ENCODE measurements at places on chromosomes 7 and 10.

GRCh38 chr10:86103391-86104101, 263.0 kb downstream of the GRID1 start:
- ATAC-seq: peak; percentile 12

DNA sequence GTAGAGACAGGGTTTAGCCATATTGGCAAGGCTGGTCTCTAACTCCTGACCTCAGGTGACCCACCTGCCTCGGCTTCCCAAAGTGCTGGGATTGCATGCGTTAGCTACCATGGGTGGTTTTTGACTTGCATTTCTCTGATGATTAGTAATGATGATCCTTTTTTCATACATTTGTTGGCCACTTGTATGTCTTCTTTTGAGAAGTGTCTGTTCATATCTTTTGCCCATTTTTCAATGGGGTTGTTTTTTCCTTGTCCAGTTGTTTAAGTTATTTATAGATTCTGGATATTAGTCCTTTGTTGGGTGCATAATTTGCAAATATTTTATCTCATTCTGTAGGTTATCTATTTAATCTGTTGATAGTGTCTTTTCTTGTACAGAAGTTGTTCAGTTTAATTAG, 4.3 kb upstream of the OR13A1 start:
- no peak for ATAC-seq

DNA sequence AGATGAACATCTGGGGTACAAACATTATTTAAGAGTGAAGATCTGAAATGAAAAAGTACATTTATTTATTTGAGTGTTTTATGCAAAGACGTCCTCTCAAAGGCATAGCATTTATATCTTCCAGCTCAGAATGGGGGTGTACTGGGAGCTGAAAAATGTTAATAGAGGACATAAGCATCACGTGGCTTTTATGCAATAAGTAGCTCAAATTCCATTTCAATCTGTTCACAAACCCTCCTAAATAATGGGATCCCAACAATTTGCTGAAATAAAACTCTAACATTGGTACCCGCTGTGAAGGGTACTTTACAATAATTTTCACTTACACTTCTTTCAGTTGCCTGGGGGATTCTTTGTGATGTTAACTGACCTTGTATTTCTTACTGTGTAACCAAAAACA, 172.0 kb downstream of the TAX1BP1 start:
- ATAC-seq: no peak

DNA sequence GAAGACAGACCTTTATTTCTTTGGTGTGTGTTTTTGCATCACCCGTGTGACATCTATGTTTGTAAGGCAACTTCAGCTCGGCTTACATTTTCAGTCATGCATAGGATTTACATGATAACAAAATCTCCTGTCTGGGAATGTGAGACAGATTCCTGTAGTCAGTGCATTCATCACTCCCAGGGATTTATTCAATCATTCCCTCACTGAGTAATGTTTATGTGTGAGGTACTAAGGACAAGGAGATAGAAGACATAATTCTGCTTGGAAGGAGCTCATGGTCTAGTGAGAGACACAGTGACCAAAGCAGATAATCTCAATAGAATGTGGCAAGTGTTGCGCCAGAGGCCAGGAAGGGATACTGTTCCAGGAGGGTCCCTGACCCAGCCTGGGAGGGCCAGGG, 35.2 kb upstream of the BMPER start:
- no peak for ATAC-seq

DNA sequence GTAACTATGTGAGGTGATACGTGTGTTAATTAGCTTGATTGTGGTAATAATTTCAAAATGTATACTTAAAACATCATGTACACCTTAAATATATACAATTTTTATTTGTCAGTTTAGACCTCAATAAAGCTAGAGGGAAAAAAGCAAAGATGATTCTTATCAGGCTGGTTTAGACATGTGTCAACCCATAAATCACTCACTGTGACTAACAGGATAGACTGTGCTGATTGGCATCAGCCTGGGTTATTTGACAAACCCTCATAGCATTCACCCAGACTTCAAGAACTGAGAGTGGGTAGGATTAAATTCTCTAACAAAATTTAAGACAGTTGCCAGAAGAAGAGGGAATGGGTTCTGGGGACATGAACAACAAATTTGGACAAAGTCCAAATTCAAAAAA, 73.8 kb upstream of the TMEM140 start:
- ATAC-seq: no peak

GRCh38 chr7:124764847-124765400, 668 bp downstream of the GPR37 start:
- ATAC-seq: peak; percentile 17

DNA sequence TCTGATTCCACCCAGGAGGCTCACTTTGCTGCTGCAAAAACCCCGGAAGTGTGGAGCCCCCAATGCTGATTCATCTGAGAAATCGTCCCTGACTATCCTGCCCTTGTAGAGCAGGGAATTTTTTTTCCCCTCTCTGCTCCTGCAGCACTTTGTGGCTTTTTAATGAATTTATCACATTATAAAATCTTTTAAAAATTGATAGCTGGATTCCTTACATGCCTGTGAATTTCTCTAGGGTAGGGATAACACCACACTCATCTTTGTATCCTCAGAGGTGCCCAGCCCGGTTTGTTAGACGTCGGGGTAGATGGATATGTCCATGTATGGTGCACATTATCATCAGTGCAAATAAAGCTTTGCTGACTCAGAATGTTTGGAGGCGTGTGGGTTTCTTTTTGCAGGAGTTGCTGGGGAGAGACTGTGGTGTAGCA, 185.7 kb downstream of the STK31 start:
- ATAC-seq: no peak

DNA sequence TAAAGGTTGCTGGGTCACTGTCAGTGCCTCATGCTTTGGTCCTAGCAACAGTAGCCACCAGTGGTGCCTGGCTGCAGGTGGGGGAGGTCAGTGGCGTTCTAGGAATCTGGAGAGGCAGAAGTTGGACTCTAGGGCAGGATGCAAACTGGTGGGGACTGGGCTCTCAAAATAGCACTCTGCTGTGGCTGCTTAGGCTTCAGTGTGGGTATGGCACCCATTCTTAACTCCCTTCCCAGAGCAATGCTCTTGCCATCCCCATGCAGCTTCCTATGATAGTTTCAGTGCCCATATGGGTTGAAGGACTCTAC, 330.8 kb downstream of the PCDH15 start:
- ATAC-seq: no peak

GRCh38 chr10:28089467-28089866, 90.6 kb upstream of the ODAD2 start:
- peak; percentile 59 for ATAC-seq

DNA sequence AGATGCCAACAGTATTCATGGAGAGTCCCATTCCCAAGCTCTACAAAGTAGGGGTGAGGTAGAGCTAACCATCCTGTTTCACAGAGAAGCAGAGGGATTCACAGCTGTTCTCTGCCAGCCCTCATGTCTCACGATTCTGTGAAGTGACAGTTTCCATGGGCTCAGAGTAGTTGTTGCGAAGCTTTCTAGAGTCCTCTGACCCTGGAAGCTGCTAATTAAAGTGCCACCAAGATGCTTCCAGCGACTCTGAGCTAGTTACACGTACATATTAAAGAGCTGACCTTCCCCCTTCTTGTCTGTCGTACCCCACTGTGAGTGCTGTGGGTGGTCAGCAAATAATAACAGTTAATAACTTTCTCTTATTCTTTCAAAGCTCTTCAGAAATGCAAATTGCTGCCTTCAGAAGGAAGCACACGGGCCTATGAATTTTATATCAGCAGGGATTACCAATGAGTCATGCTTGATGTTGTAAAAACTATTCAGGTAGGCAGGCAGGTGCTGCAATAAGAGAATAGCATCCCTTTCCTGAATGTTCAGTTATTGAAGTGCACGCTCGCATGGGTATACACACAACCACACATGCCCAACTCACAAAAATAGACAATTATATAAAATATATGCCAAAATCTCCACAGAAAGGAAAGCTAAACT, 34.1 kb downstream of the DNAJB9 start:
- ATAC-seq: no peak

- no peak for ATAC-seq
Observed at GRCh38 chr7:137241655-137242360, 101.7 kb downstream of the PTN start.

GRCh38 chr7:32243687-32244290, 173.6 kb upstream of the PDE1C start:
- no peak for ATAC-seq

GRCh38 chr10:2914741-2915140, 152.6 kb upstream of the PFKP start:
- ATAC-seq: no peak

DNA sequence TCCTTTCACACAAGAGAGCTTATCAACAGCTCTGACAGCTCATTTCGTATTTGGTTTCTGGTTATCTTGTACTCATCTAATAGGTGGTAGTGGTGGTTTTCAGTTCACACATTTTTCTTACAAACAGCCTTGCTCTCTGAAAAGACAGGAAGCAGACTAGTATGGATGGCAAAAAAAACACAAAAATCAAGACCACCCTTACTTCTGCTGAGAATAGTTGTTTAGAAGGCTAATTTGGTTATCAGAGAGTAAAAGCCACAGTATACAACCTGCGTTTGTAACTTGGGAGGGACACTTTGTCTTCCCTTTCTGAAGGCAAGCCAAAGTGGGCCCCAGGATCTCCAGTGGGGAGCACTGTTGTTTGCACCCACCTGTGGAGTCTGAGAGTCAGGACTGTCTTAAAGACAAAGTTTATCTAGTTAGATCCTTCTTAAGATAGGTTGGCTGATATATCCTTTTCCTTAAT, 68.0 kb downstream of the PIP4K2A start:
- peak; percentile 71 for ATAC-seq

DNA sequence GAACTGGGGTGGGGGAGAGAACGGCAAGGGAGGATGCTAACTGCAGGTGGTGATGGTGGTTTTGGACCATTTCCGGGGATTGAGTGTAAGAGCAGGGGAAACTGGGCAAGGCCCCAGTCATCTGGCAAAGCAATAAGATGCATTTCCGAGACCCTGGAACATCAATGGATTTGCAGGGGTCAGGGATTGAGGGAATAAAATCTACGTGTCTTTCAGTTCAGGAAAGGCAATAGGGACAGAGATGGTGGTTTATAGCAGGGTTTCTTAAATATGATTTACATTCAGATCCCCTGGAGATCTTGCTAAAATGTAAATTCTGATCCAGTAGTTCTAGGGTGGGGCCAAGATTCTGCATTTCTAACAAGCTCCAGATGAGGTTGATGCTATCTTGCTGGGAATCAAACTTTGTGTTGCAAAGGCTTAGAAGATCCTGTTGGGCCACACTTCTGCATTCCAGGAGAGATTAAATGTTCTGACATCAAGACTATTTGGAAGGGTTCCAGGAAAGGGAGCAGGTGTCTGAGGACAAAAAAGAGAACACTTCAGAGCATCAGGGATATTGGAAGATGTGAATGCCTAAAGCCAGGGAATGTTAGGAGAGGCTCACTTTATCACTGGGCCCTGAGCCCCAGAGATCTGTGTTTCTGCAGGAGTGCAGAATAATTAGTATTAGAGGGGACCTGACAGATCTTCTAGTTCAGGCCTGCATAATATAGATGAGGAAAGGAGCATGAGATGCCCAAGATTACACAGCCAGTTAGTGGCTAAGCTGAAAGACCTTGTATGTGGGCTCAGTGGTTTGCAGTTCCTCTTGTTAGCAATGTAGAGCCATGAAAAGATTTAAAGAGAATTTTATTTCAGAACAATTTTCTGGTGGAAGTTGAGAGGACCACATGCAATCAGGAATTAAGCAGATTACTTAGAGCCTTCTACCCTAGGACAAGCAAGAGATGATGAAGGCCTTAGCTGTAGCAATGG, 32.4 kb downstream of the BLNK start:
- no peak for ATAC-seq

DNA sequence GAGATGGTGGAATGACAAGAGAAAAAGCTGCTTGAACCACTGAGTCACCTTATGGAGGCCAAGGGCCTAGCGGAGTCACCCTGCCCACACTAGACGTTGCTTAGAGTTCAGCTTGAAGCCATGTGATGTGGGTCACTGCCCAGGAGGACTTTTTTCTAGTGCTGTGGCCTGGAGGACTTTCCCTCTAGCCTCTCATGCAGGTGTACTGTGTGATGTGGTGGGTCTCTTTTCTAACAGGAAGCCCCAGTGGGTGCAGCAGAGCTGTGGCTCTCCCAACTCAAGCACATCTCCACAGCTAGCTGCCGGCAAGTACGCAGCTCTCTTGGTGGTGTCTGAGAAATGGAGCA, 13.6 kb downstream of the POR start:
- peak; percentile 84 for ATAC-seq

DNA sequence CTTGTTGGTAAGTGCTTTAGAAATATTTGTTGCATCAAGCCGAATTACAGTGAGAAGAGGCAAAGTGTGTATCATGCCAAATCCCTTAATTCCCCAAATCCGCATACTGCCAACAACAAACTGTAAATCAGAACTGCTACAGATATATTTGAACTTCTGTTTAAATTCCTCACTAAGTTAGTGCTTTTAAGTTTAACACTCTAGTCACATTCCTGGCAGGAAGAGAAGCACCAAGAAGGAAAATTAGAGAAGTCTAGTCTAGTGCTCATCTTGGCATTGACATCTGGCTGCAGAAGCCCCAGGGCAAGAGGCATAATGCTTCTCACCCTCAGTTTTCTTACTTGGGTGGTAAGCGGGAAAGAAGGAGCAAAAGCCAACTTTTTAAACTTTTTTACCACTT, 343.5 kb downstream of the GPR37 start:
- no peak for ATAC-seq

DNA sequence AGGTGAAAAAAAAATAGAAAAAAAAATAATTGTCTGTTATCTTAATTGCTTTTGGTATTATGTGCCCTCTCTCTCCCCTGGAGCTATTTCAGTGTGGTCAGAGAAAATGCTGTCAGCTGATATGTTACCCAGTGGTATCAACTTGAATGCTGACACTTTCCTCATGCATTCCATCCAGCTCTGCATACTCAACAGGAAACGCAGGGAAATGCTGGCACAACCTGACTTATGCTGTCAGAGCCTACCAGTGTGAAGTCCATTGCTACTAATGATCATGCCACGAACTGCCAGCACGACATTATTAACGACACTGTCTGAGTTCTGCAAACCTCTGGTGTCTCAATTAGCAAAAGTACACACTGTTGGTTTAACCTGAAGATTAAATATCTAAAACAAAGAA, 182.8 kb downstream of the ZWINT start:
- no peak for ATAC-seq

GRCh38 chr7:12300415-12300814, 89.3 kb downstream of the TMEM106B start:
- no peak for ATAC-seq

DNA sequence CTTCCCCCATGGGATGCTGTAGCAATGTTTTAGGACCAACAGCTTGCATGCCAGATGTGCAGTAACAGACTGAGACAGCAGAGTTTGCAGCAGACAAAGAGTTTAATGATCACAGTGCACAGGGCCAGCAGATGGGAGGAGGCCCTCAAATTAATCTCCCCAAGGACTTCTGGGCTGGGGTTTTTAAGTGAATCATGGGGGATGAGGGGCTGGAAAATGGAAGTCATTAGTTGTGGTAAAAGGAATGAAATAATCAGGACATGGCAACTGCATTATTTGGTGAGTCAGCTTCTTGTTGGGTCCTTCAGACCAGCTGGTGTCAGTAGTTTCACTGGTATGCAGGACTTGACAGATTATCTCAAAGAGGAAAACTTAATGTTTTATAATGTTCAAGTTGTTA, 12.6 kb upstream of the NRBF2 start:
- ATAC-seq: no peak
